ENCODE measurements at places on chromosomes 2 and 18.
A peak's percentile ranks its signal among the peaks of the same experiment; 100 is the strongest.

- DNase-seq, result no peak
Measured at GRCh38 chr18:3652380-3653262, 202.6 kb downstream of the TGIF1 start.

DNA sequence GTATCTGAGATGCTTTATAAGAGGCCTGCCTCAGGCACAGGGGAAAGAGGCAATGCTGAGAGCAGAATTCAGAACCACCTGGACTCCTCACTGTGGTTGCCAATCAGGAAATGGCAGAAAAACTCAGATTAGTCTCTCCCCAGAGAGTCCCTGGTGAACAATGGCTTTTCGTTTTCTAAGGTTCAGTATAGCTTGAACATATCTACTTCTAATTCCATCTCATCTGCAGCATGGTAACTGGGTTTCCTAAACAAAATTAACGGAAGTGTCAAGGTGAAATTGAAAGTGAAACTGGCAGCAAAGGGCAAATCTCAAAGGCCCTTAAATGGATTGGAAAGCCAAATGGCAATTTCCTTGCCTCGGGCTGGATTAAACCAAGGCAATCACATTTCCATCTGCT is 480.2 kb upstream of the ACVR2A start:
- DNase-seq, result peak; percentile 13

GRCh38 chr2:31079665-31080064 is 58.6 kb downstream of the GALNT14 start:
- DNase-seq, result no peak

DNA sequence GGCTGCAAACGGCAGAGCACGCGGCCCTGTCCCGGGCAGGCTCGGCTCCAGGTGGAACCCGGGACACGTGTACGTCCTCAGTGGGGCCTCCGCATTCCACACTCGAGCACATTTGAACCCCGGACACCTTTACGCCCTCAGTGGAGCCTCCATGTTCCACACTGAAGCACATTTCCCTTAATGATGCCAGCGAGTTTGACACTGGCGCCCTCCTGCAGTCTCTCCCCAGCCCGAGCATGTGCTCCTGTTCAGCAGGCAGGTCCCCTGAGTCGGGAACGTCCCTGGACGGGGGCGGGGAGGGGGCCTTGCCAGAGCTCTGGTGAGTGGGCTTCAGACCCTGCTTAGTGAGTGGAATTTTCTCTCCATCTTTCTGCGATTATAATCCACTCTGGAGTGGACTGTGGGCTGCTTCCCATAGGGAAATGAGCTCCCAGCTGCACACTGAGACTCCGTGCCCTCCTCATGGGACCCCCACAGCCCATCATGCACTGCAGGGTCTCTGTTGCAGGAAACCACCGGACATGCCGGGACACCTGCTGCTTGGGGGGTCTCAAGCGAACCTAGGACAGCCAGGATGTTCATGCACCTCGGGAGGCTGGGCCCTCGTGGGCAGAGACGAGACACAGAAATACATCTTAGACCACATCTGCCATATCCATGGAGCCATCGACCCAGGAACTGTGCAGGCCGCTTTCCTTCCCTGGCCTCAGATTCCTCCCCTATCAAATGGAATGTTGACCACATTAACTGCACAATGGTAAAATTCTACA is 70.3 kb upstream of the SNTG2 start:
- no peak for DNase-seq

DNA sequence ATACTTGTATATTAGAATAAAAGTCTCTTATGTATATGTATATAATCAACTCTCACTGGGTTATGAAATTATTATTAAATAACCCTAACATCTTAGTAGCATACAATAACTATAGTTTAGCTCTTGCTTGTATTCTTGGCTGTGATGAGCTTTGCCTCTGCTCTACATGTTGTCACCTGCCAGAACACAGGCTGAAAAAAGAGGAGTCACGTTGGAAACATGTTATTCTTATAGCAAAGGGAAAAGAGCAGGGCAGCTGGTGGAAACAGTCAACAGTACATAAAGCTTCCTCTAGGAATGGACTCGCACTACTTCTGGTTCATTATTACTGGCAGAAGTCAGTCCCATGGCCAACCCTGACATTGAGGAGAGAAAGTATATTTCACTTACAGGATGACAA is 362.0 kb upstream of the KYNU start:
- DNase-seq, result no peak

Data from GM13976 (cell line).